ENCODE measurements at places on chromosomes 12 and 14.

DNA sequence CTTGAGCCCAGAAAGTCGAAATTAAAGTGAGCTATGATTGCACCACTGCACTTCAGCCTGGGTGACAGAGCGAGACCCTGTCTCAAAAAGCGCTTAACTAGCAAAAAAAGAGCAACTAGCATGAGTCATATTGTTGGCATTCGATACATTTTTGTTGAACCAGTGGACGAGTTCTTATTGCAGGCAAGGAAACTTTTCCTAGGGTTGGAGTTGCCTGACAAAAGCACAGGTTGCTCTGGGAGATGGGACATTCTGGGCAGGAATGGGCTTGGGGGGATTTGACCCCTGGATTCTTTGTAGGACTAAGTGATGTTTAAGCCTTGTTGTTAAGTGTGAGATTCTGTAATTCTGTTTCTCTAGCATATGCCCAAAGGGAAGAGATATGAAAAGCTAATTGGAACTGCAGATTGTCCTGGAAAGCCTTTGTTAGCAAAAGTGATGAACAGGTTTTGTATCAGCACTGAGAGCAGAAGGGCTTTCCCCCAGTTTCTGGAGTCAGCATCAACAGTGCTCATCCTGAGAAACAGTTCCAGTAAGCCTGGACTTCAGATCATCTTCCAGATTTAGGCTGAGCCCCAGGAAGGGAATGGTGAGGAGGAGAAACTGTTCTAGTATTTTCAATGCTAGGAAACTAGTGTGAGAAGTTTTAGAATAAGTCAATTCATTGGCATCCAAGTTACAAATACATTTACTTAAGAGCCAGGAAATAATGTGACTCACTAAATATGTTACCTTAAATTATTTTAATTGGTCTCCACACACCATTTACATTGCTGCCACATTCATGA lies 123.1 kb downstream of the SRGAP1 start:
- DNase-seq = no peak

DNA sequence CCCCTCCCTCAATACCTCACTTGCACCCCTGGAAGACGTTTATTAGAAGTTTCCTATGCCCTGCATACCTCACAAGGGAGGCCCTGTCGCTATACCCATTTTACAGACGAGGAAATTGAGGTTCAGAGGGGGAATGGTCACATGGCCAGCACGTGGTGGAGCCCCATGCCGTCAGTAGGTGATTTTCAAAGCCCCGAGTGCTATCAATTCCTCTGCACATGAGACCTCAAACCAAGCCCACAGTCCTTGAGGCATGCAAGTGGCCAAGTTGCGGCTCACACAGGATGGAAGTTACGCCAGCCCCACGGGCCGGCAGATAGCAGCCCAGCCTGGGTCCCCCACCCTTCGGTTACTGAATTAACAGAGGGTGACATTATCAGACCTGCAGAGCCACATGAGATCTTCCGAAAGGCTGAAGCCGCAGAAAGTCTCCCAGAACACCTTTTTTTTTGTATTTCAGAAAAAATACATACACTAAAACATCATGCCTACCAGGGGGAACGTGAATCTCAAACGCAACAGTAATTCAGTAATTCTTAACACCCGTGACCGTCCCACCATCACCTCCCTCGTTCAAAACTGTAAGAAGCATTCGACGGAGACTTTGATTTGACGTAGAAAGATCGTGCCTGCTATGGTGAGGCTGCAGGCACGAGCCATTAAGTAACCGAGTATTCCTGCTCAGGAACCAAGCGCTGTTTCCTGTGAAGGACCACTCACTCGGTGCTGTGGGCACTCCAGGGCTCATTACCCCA lies 129.0 kb downstream of the RFLNA start:
- DNase-seq = no peak

GRCh38 chr14:50047274-50047676 lies 69.1 kb downstream of the VCPKMT start:
- DNase-seq = no peak

DNA sequence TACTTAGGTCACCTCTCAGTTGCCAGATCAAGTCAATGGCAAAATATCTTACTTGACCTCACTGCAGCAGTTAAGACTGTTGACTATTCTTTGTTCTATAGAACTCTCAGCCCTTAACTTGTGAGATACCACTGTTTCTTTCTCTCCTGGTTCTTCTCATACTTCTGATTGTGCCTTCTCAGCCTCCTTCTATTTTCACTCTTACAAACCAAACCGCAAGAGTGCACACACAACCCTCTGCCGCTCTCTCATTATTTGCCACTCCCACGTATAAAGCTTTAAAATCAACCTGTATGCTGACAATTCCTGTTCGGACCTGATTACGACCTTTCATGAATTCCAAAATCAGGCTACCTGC lies 4.5 kb downstream of the E2F7 start:
- no peak for DNase-seq

GRCh38 chr12:32353540-32353939 lies 45.8 kb upstream of the FGD4 start:
- DNase-seq = no peak

- DNase-seq = no peak
Measured at GRCh38 chr12:119593578-119594398, at the start of gene TMEM233. Gene TMEM233 (plus strand): TSS chr12:119593774. CDS start chr12:119593849, 75 bp downstream.

DNA sequence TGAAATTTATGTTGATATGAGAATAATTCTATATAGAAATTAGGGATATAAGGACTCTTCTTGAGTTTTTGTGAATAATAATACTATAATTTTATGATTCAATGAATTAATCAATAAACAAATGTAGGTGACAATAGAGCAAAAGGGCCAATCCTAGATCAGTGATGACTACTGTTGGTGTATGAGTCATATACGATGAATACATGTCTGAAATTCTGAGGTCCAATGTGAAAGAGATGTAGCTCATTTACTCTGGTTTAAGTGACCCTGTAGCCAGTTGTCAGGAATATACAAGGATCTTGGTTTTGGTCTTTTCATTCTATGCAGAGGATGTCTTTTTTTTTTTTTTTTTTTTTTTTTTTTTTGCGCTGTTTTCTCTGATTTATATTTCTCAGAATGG lies 72.1 kb upstream of the RTL1 start:
- DNase-seq = no peak

GRCh38 chr14:89750281-89750755 lies 204.2 kb downstream of the EFCAB11 start:
- no peak for DNase-seq

DNA sequence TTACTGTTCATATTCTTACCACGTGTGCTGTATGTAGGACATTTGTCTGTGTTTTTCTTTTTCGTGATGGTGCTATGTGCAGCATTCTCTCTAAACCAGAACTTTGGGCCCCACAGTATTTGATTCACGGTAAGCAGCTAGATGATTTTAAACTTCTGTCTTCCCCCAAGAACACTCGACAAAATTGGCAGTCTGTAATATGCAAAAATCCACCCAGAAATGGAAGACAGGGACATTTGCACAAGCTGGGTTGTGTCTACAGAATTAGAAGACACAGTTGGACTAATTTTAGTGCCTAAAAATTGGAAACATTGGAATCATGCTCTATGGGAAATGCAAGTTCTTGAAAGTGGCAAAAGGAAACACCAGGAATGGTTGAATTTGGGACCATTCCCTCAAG lies 24.1 kb upstream of the MED13L start:
- DNase-seq = no peak

GRCh38 chr14:52002542-52002941 lies 13.2 kb downstream of the RTRAF start:
- DNase-seq = no peak

DNA sequence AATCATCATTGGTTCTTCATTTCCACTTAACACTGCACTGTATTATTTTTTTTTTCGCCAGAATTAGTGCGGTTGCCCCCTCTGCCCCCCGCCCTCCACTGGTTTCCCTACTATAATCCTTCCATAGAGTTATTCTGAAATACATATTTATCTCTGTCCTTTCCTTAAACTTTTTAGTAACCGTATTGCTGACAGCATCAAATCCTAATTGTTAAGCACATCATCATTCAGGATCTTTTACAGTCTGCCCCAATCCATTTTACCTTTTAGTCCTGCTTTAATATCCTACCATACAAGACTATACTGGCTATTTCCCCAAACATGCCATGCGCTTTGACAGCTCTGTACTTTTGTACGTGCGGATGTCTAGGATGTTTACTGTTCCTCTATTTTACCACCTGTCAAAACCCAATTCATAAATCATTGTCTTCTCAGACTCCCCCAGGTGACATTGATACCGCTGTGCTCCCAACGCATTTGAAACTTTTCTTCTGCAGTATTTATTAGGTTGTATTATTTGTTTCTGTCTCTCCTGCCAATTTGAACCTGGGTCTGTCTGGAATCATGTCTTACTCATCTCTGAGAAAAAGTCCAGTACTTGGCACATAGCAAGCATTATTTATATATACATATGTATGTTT lies 1.0 kb downstream of the FGFR1OP2 start:
- no peak for DNase-seq

DNA sequence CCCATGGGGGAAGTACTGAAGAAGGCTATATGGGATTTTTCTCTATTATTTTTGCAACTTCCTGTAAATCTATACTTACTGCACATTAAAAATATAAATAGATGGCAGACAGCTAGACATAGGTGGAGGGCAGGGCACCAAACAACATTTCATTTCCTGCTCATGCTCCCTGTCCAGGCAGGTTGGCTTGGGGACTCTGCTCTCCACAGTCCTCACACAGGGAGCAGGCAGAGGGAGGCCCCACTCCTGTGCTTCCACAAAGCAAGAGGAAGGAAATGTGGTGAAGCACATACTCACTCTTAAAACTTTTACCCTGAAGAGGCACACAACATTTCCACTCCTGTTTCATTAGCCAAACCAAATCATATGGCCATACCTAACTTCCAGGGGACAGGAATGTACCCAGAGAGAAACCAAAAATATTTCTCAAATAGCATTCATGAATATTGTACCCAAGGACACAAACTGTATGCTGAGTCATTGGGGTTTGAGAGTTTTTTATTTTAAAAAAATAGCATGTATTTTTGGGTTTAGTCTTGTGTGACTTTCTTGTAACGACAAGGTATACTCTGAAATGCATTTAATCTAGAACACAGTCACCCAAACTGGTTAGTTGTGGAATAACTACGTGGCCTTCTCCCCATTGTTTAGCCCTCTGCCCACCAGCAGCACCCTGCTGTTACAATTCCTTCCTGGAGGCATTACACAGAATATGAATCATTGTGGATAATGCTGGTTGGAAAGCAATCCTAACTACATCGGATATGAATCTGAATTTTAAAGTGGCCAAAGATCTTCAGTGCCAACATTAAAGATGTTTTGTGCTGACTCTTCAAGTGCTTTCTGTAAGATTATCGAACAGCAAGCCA lies 40.9 kb downstream of the RTN1 start:
- peak; percentile 27 for DNase-seq

DNA sequence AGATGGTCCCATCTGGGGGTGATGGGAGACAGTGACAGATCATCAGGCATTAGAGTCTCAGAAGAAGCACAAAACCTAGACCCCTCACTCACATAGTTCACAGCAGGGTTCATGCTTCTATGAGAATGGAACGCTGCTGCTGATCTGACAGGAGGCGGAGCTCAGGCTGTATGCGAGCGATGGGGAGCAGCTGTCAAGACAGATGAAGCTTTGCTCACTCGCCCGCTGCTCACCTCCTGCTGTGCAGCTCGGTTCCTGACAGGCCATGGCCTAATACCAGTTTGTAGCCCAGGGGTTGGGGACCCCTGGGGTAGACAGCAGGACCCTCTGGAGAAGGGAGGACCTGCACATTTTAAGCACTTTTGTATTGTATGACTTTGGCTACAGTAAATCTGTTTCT lies 111.2 kb downstream of the LGMN start:
- DNase-seq = no peak

DNA sequence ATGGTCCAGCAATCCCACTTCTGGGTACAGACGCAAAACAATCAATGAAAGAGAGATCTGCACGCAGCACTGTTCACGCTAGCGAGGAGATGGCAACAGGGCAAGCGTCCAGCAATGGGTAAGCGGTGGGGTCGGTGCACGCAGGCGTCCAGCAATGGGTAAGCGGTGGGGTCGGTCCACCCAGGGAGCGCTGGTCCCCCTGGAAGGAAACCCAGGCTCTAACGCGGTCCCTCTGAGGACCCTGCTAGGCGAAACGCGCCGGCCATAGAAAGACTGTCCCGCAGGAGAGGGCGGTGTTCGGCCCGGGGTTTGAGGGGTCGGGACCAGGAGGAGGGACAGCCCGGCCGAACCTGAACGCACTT lies 618 bp upstream of the PGAM5 start:
- no peak for DNase-seq

- no peak for DNase-seq
Measured at GRCh38 chr12:4648104-4648500, 749 bp downstream of the AKAP3 start.

DNA sequence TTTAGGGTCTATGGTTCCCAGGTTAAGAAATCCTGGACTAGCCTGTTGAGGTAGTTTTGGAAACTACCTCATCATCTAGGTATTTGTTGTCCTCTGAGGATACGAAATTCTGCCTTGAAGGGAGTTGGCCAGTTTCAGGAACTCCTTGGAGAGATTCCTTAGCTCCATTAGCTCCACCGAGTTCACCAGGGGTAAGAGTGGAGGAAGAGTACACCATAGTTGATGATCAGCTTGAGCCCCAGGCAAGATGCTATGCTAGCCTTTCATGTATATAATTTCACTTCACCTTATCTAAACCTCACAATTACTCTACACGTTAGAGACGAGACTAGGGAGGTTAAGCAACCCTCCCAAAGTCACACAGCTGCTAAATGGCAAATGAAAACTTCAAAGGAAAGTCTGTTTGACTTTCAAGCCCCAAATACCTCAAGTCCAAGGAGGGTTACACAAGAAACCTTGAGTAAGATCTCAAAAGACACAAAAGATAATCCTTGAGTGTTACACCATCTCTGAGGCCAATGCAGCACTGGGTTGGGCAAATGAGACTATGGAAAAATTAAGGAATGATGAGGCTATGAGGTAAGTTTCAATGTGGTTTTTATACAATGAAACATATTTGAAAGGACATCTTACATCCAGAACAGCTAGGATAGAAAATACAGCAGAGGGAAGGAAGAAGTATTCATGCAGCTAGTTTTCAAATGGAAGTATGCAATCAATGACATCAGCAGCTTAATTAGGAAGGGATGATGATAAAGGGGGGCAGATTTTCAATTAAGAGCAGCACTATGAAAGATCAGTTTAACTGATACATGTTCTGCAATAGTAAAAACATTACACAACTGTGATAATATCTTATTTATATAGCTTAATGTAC lies 97.2 kb upstream of the KRAS start:
- no peak for DNase-seq

DNA sequence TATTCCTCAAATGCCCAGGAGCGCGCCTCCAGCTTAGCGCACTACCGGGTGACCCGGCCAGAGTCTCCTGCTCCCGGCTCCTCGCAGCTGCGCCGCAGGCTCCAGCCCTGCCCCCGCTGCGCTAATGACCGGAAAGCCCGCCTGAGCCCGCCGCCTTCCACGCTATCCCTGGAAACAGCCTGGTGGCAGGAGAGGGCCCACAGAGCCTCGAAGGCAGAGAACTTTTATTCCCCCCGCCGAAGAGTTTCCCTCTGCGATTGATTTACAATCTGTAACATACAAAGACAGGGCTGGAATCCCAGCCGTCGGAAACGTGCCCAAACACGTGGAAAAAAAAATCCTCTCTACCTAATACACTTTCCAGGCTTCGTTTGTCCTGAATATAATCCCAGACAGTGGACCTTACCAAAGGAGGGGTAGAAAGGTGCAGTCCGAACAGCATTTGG lies 1.5 kb downstream of the COL2A1 start:
- DNase-seq = no peak

- DNase-seq = no peak
Measured at GRCh38 chr12:54358191-54358944, 5.9 kb downstream of the GPR84 start.
